ENCODE measurements at places on chromosomes 13 and 19. TPM values are rescaled to one million over a fixed set of nuclear protein-coding genes. Genes with fewer than 3 reads are reported as not detected.

DNA sequence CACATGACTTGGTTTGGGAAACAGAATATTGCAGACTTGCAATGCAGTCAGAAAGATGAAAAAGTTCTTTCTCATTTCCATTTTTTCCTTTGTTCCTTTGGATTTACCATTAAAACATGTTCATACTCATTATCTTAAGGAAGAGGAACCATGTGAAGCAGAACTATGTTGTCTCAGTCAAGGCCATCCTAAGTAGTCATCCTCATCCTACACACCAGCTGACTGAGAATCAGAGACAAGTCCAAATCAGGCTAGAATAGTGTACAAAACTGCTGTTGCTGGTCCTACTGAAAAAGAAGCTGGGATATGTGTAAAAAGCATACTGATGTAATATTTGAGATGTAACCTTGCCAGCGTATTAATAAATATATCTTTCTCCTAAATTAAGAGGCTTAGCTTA is 433.4 kb downstream of the SLITRK5 start:
- no peak for DNase-seq

GRCh38 chr19:46954993-46955812 is 64.4 kb upstream of the NPAS1 start:
- DNase-seq, result no peak

DNA sequence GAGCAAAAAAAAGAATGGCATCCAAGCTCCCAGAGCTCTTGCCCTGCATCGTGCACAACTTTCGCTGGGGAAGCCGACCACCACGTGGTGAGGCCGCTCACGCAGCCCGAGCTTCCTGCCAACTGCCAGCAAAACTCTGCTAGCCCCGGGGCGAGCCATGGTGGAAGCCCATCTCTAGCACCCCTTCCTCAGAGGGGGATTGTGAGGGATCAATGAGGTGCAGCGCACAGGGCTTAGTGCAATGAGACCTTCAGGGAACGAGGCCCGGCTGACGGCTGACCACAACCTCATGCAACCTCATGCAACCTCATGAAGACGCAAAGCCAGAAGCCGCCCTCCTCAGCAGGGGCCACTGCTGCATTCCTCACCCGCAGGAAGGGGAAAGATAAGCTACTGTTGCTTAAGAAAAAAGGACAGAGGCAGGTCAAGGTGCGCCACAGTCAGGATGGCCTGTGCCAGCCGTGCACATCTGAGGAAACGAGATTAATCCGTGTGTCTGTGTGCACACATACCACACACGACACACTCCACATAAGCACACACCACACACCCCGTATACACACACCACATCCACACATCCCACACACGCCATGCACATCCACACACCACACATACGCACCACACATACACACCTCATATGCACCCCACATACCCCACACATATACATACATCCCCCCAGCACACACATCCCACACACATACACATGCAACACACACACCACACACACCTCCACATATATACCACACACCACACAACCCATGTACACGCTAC is 9.6 kb downstream of the HSPBP1 start:
- DNase-seq, result no peak

DNA sequence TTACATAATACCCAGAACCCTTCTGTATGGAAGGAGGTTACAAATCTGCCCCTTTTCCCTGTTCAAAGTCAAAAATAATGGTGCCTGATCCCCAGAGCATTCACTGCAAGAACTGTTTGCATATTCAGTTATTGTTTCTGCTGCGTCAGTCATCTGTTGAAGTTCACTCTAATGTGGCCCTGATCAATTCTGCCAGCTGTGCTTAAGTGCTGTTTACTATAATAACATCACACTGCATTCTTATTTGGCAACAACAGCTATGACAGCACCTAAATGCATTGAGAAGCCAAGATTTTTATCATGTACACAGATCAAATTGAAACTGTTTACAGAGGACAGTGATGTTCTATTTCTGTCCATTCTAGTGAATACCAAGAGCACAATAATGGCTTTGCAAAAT is 115.9 kb downstream of the DACH1 start:
- no peak for DNase-seq

DNA sequence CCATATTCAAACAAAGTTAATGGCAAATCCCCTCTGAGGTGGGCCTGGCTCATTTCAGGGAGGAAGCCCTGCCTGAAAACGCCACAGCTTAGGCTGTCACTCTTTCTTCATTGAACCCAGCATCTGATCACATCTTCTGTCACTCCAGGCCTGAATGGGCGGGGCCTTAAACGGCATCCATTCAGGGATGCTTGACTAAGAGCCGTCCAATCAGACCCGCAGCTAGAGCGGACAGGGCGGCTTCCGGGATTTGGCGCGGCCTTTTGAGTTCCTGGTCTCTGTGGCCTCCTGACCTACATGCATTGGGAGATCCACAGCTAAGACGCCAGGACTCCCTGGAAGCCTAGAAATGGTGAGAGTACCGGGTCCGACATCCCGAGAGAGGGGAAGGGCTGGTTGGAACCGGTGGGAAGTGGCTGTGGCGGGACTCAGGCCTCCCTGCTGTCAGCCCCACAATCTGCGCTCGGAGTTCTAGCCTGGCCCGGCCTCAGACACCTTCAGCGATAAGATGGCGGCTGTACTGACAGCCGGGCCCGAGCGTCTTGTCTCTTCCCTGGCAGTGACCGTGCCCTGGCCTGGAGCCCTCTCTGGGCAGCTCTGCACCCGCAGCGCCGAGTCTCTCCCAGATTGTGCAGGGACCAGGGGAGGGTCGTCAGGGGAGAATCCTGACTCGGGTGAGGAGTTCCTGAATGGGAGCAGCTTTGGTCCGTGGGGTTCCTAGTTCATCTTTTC is at the start of gene ZNF723:
TSS of gene ZNF723 (plus strand) at position 261 of the 732 bp plus-strand sequence. CDS start at position 350, 89 bp downstream.
- DNase-seq, result no peak

GRCh38 chr19:56120371-56121179 is 520 bp downstream of the ZNF787 start:
- DNase-seq, result peak; percentile 76

DNA sequence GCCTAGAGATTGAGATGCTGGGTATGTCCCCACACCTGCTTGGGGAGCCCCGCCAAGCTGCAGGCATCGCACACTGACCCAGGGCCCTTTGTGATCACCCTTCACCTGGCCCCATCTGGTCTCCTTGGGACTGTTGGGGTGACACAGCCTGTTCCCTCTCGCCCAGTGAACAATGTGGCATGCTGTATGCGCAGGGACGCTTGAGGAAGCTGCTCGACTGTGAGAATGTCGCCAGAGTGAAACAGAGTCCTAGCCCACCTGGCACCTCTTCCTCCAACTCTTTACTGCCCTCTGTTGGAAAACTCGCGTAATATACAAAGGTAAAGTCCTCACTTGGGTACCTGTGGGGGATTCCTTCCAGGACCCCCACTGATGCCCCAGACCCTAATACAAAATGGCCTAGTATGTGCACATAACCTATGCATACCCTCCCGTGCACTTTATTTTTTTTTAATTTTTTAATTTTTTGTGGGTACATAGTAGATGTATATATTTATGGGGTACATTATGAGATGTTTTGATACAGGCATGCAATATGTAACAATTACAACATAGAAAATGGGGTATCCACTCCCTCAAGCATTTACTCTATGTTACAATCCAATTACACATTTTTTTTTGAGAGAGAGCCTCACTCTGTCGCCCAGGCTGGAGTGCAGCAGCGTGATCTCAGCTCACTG is 9.0 kb downstream of the BLOC1S3 start:
- no peak for DNase-seq

DNA sequence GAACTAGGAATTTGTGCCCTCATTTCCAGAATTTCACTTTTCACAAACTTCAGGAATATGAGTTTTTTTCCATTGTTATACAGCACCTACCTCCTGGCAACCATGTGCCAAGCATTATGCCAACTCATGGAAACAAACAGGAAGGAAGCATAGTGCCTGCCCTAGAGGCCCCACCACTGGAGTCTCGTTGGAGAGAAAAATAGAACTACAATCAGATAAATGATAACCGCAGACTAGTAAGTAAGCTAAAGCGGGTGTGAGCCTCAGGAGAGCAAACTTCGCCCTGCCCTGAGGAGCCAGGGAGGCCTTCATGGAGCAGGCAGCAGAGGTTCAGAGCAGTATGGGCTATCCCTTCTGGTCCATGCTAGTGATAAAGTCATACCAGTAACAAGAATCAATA is 75.9 kb downstream of the FRY start:
- no peak for DNase-seq

DNA sequence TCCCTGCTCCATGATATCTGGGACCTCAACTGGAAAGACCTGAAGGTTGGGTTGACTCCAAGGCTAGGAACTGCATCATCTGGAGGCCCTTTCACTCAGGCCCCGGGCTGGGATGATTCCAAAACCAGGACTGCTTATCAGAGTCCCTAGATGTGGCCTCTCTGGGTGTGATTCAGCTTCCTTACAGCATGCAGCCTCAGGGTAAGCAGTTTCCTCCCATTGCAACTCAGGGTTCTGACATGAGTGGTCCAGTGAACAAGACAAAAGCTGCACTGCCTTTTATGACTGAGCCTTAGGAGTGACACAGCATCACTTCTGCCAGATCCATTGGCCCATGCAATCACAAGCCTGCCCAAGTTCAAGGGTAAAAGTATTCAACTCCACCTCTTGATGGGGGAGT is 502.8 kb downstream of the COG6 start:
- no peak for DNase-seq

- DNase-seq, result no peak
Observed at GRCh38 chr19:15042826-15043225, 6.5 kb upstream of the CASP14 start.

DNA sequence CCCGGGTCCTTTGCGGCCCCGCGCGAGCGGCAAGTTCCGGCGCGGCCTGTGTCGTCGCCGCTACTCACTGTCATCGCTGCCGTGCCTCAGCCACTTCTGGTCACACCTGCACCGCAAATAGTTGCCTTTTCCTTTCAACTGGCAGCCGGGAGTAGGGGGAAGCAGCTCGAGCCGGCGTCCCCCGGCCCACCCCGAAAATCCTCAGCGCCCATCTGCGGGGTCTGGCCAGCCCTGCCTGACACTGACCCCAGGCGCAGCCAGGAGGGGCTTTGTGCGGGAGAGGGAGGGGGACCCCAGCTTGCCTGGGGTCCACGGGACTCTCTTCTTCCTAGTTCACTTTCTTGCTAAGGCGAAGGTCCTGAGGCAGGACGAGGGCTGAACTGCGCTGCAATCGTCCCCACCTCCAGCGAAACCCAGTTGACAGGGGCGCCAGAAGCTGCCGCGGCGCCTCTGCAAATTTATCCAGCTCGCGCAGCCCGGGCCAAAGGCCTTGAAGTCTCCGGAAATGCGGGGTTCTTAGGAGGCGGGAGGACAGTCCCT is 1.7 kb downstream of the PDX1 start:
- DNase-seq, result no peak

- no peak for DNase-seq
Observed at GRCh38 chr19:38844093-38844686, 5.6 kb downstream of the HNRNPL start.

GRCh38 chr13:27728271-27728670 is 64.0 kb upstream of the GSX1 start:
- no peak for DNase-seq

- no peak for DNase-seq
Observed at GRCh38 chr19:4456476-4456842, 1.1 kb downstream of the UBXN6 start.

DNA sequence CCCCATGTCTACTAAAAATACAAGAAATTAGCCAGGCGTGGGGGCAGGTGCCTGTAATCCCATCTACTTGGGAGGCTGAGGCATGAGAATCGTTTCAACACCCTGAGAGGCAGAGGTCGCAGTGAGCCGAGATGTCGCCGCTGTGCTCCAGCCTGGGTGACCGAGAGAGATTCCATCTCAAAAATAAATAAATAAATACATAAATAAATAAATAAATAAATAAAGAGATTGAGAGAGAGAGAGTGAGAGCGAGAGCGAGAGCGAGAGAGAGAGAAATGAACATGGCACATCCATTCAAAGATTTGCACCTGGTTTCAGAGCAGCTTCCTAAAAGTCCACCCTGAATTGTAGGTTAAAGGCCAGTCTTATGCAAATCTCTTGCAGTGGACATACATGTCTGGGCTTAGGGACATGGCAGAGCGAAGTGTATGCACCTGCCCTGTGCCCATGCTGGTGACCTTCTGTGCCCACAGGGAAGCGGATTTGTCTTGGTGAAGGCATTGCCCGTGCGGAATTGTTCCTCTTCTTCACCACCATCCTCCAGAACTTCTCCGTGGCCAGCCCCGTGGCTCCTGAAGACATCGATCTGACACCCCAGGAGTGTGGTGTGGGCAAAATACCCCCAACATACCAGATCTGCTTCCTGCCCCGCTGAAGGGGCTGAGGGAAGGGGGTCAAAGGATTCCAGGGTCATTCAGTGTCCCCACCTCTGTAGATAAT is 42.3 kb upstream of the CYP2B6 start:
- DNase-seq, result no peak

GRCh38 chr19:5907241-5907640 is 2.6 kb downstream of the VMAC start:
- DNase-seq, result no peak

DNA sequence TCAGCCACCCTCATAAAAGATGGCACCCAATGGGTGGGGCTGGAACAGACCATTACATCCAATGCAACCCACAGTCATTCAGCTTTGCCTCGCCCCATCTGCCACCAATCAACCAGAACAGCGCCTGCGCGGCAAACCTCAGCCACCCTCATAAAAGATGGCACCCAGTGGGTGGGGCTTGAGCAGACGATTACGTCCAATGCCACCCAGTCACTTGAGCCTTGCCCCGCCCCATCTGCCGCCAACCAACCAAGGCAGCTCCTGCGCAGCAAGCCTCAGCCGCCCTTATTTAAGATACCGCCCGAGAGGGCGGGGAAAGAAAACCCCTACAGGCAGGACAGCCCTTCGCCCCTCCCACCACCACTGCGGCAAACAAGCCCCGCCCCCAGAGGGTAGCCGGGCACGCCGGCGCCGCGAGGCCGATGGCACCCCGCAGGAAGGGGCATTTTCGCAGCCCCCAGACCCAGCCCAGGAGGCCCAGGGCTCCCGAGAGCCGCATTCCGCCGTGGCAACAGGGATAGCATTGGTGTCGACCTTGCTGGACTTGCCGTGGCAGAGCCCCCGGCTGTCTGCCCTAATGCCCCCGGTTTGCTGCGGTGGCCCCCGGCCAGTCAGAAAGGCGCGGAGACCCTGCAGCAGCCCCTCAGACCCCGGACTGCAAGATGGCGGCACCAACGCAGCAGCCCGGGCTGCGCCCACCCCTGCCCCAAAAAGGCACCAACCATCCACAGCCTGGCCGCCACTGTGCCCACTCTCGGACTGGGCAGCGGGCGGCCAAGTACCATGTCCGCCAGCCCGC is 675 bp downstream of the PEG3 start:
- DNase-seq, result peak; percentile 93

- no peak for DNase-seq
Observed at GRCh38 chr13:37816276-37816675, 53.3 kb downstream of the TRPC4 start.

Gene KLF5
- total RNA-seq, result 2.8 TPM

Gene CATSPERD
- not detected for total RNA-seq

Gene SBNO2
- 4.4 TPM for total RNA-seq

Gene CILP2
- total RNA-seq, result 0.15 TPM

Gene TNFSF13B
- total RNA-seq, result 2.1 TPM

Data from uterus (tissue), 4 donors.